ENCODE measurements at places on chromosomes 11 and 22.

DNA sequence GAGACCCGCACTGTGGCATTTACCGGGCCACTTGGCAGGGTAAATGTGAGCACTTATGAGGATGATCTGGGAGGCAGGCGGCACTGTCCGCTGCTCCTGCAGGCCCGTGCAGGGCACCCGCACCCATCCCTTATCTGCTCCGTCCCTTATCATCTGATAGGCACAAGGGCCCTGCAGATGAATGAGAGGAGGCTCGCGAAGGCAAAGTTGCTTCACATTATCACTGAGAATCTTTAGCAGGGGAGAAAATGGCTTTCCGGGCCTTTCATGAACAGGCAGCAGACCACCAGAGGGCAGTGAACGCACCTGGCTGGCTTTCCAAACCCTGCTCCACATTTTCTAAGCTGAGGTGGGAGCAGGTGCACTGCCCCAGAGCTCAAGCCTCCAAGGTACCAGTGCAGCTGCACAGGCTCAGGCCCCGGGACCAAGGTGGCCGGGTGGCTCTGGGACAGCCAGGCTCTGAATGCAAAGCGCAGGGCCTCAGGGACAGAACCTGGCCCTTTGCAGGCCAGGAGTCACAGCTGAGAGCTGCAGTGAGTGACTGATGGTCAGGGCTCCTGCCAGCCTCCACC is 165.6 kb downstream of the SHANK2 start:
- DNase-seq = peak; percentile 48

GRCh38 chr11:126817096-126817495 is 183.5 kb downstream of the KIRREL3 start:
- no peak for DNase-seq

DNA sequence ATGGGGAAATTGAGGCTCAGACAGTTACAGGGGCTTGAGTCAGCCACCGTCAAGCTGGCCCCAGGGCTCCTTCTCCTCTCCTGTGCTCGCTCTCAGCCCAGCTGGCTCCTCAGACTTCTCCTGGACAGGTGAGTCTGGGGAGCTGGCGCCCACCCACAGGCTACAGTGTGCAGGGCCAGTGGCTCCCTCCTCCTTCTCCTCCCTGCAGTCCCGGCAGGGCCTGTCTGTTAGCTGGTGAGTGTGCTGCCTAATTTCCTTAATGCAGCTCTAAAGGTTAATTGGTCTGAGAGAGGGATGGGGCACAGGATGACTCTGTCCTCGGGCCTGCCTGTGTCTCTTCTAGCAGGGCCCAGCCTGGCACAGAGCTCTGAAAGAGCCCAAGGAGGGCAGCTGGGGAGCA is 31.7 kb downstream of the LMO1 start:
- no peak for DNase-seq

GRCh38 chr11:94786264-94787126 is 18.3 kb downstream of the AMOTL1 start:
- peak; percentile 27 for DNase-seq

Data from NCI-H2081 (cell line).